Stimulated activated CD8-positive, alpha-beta memory T cell treated with anti-CD3 and anti-CD28 coated beads, Interleukin-7, amount 100 ng/mL, for 1 hour (primary cell): ENCODE measurements at places on chromosomes 4 and X.

GRCh38 chrX:112818114-112819007 is 22.3 kb downstream of the AMOT start:
- no peak for DNase-seq

- DNase-seq, result no peak
Observed at GRCh38 chrX:4935846-4936245, 1222.4 kb upstream of the PRKX start.

DNA sequence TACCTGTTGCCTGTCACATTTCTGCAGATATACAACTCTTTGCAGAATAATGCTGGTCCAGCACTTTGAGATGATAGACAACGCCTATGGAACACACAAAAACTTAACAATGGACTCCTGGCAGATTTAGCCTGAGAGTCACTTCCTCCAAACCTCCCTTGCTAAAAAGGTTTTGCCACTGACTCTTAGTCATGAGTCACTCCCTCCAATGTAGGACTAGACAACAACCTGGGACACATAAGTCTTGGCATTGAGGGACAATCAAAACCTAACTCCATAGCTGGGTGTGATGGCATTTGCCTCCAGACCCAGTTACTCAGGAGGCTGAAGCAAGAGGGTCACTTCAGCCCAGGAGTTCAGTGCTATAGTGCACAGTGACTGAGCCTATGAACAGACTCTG is 22.0 kb upstream of the EIF4E start:
- DNase-seq, result no peak

GRCh38 chr4:80295336-80295735 is 28.9 kb downstream of the FGF5 start:
- no peak for DNase-seq

GRCh38 chr4:176393306-176394013 is 73.7 kb downstream of the SPCS3 start:
- DNase-seq, result no peak

DNA sequence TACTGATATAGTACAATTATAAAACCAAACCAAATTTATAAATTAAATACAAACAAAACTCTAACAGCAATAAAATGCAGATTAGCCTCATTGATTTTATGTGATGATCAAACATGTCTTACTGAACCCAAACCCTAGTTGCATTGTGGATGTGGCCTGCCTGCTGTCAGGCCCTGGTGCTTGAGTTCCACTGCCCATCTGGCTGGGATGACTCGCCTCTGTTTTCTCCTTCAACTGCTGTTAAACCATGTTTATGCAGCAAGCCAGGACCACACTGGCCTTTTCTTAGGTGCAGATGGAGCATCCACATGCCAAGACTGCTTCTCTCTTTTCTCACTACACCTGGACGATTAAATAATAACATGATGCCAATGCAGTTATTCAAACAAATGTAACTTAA is 22.6 kb downstream of the NAP1L5 start:
- DNase-seq, result no peak

- DNase-seq, result no peak
Observed at GRCh38 chrX:134365904-134366303, 94.1 kb upstream of the HPRT1 start.

GRCh38 chrX:119410027-119410819 is 11.1 kb downstream of the SLC25A43 start:
- DNase-seq, result no peak

- DNase-seq, result no peak
Observed at GRCh38 chr4:181564625-181565024, 678.6 kb upstream of the TENM3 start.

DNA sequence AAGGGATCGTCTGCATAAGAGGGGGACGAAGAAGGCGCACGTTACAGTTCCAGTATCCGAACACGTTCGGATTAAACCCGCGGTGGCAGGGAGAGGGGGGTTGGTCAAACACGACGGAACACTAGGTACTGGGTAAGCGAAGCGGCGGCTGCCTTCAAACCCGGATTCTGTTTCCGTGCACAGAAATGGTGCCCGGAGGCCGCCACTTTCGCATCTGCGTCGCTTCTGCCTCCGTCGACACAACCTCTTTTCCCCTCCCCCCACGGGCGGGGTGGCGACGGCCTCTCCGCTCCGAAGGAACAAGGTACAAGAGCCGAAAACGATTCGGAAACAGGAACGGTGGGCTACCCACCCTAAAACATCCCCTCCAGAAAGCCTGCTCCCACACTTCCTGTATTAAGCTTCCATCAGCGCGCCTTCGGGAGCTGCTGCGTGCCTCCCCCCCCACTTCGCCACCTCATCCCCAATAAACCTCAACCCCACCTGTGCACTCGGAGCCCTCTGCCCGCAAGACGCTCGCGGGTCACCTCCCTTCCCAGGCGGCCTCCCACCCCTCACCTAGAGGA is 667 bp downstream of the G3BP2 start:
- DNase-seq, result peak; percentile 56

DNA sequence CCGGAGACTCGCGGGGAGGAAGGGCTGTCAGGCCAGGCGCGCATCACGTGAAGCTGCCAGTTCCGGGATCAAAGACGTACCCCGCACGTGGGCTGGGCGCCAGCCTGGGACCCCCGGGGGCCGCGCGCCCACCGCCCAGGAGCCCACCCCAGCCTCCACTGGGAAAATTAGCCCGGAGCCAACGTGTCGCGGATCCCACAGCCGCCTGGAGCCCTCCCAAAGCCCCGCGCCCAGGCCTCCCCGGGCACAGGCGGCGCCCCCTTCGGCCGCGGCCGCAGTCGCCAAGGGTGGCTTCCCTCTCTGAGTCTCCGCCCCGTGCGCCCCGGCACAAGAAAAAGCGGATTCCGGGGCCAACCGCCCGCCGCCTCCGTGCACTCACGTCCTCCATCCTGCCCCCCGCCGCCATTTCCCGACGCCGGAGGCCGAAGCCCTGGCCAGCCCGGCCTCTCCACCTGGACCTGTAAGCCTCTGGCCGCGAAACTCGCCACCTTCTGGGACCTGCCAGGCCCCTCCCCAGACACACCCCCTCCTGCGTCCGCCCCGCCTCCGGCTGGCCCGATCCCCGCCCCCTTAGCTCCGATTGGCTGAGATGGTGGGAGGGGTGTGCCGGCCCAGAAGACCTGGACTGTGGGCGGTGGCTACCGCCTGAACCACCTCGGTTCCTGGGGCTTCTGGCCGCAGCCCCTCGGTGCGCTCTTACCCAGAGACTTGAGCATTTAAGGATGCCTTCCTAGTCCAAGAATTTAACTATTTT is at the start of gene TMEM192:
TSS of gene TMEM192 (minus strand) at position 493 of the 754 bp plus-strand sequence. CDS start at position 406, 87 bp downstream.
- DNase-seq, result peak; percentile 89

DNA sequence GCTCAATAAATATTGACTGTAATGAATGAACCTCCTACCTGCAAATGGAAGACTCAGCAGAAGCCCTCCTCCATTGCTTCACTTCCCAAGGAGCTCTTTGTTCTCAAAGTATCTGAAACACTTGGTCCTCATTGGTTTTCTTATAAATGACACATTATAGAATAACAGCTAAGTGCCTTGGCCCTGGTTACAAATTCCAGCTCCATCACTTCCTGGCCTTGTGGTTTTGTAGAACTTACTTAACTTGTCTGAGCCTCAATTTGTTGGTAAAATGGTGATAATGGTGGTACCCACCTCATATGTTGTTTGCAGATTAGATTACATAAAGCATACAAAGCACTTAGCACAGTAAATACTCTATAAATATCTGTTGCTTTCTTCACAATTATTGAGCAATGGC is 25.2 kb upstream of the SMIM20 start:
- no peak for DNase-seq

DNA sequence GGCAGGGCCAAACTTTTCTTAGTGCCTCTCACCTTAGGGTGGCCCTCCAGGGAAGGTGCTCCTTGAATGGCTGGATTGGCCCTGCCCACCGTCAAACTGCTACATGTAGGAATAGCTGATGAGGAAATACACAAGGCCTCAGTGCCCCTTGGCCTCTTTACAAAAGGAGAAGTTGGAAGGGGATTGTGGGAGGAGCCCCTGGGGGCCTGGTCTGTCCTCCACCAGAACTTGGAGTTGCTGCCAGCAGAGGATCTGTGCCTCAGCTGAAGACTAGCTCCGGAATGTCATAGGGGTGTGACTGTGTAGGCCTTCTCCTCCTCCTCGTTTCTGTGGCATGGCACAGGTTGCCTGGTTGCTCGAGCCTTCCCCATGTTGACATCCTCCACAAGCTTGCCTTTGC is 142.7 kb downstream of the AMMECR1 start:
- DNase-seq, result no peak

GRCh38 chr4:1031956-1032795 is 20.8 kb downstream of the FGFRL1 start:
- DNase-seq, result no peak

- no peak for DNase-seq
Observed at GRCh38 chrX:1106478-1107210, 105.8 kb downstream of the CRLF2 start.

- no peak for DNase-seq
Observed at GRCh38 chrX:124651031-124651430, 304.7 kb downstream of the SH2D1A start.

GRCh38 chrX:9473708-9474107 is 8.8 kb downstream of the TBL1X start:
- no peak for DNase-seq

GRCh38 chr4:189069772-189070171 is 870.9 kb upstream of the FRG1 start:
- no peak for DNase-seq

DNA sequence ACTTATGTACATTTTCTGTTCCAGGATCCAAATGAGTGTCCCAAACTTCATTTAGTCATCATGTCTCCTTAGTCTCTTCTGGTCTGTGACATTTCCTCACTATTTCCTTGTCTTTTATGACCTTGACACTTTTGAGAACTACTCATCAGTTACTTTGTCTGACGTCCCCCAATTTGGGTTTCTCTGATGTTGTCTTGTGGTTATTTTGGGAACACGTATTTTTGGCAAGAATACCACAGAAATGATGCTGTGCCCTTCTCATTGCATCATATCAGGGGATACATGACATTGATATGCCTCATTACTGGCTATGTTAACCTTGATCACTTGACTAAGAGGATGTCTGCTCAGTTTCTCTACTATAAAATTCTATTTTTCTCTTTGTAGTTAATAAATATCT is 308.8 kb downstream of the ZNF674 start:
- no peak for DNase-seq

GRCh38 chr4:173794662-173795061 is 264.6 kb upstream of the HAND2 start:
- DNase-seq, result no peak

DNA sequence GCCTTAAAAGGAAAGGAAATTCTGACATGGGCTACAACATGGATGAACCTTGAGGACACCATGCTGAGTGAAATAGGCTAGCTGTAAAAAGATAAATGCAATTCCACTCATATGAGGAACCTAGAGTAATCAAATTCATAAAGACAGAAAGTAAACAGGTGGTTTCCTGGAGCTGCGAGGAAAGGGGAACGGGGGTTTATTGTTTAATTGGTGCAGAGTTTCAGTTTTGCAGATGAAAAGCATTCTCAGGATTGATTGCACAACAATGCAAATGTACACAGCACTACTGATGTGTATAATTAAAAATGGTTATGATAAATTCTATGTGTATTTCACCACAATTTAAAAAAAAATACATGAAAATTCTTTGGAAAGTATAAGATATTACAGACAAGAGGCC is 24.0 kb downstream of the PLRG1 start:
- no peak for DNase-seq
